NCI-H2171 (cell line): ENCODE measurements at places on chromosomes 7 and 10.

DNA sequence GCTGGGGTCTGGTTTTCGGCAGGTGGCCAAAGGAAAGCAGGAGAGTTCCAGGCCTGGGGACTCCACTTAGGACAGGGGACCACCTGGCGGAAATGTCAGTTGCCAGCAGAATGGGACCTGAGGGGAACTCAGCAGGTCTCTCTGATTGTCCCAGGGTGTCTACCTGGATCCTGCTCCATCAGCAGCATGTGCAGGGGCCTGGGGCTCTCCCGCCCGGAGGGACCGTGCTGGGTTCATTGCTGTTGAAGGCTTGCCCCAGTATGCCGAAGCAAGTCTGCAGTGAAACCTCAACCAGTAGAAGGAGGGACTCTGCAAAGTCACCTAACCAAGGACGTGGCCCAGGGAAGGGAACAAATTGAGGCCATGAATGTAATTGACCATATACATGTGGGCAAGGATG, 506.5 kb upstream of the MKI67 start:
- no peak for DNase-seq

DNA sequence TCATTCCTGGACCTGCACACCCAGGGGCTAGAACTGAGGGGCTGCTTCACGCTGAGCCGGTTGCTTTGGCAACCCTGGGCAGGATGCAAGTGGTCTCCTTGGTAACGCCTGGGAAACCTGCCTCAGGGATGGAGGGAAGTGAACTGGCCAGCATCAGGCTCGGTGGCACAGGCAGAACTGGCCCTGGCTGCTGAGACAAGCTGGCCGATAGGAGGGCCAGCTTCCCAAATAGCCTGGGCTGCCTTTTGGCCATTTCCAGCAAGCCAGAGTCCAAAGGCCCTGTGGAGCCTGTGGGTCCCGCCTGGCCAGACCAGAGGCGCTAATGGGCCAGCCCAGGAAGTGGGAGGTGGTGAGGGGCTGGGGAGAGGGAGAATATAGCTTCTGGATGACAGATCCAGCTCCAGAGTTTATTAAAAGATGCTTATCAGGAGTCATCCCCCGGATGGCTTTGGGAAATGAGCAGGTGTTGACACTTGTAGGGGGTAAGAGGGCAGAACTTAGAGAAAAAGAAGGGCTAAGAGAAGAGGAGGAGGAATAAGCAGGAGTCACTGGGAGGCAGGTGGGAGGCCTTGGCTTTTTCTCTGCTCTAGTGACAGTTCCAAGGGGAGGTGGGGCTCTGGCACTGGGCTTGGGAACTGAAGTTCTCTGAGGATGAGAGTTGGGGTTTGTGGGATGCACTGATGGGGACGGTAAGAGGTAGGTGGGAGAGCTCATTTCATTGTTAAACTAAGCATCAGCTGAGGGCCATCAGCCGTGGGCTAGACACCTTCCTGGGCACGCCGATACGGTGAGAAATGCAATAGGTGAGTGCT, 9.6 kb downstream of the NEURL1 start:
- DNase-seq = no peak

DNA sequence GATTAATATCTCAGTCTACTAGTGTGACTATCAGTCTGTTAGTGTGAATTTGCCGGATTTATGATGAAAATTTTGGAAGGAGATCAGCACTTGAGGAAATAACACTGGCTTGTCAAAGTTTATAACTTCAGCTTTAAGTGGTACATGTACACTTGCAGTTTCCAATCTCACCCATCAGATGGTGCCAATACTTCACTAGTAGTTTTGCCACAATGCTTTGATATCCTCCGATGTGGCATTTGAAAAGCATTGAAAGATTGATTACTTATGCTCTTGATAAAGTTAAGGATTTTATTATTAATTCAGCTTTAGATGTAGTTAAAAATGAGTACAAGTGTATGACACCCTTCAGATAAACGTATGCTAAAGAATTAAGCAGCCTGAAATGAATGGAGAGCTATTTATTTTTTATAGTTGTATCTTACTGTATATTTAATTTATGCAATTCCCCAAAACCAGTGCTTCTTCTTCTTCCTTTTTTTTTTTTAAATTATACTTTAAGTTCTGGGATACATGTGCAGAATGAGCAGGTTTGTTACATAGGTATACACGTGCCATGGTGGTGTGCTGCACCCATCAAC, 98.2 kb downstream of the ANLN start:
- peak; percentile 66 for DNase-seq

DNA sequence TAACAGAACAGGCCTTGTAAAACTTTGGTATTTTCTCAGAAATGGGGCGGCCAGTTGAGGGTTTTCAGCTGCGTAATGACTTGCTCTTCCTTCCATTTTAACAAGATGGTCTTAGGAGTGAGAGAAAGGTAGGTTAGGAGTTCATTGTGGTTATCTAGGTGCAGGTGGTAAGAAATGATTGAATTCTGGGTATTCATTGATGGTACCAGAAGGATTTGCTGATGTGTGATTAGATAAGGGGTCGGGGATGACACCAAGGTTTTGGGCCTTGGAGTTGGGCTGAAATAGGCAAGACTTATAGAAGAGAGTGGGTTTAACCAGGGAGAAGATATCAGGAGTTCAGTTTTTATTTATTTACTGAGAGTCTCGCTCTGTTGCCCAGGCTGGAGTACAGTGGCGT, 2.6 kb downstream of the MDH2 start:
- DNase-seq = no peak

DNA sequence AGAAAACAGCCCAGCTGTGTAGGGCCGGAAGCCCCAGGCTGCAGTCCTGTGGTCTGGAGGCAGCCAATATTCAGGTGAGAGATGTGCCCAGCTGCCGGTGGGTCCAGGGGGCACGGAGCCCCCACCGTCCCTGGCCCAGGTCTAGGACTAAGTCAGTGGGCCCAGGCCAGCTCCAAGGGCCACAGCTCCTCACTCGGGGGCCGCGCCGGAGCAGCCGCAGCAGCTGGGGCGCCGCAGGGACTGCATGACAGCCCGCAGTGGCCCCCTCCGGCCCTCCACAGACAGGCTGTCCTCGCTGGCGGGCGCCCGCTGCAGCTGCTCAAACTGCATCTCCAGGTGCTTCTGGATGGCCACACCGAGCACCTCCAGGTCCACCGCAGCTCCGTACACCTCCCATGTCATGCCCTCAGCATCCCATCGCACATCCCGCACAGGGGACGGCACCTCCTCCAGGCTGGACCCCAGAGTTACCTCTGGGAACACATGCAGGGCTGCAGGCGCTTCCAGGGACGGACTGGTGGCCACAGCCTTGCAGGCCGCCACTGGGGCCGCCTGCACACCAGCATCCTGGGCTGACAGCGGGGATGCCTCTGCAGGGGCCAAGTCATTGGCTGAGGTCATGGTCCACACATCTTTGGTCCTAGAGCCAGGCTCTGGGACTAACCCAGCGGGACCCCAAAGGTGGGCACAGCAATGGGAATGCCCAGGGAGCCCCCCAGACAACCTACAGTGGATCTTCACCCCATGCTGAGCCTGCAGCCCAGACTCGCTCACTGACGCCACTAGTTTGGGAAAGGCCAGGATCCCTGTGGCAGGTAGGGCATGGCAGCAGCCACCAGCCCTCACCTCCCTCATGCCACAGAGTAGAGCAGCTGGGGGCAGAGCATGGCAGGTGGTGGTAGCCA, 7.0 kb downstream of the GPRIN2 start:
- no peak for DNase-seq

DNA sequence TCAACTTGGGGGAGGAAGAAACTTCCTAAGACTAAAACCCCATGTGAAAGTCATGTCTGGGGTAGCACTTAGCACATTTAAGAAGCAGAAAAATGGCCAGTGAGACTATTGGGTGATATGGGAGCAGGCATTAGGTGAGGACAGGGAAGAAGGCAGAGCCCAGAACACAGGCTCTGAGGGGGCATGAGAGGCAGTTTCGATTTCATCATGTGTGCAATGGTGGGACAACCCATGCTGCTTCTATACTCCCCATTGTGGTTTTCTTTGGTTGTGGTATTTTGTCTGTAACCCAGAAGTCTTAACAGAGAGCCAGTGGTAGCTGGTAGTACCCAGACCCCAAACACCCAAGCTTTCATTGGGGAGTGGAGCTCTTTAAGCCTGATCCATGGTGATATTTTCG, 752.0 kb downstream of the GRID1 start:
- no peak for DNase-seq

DNA sequence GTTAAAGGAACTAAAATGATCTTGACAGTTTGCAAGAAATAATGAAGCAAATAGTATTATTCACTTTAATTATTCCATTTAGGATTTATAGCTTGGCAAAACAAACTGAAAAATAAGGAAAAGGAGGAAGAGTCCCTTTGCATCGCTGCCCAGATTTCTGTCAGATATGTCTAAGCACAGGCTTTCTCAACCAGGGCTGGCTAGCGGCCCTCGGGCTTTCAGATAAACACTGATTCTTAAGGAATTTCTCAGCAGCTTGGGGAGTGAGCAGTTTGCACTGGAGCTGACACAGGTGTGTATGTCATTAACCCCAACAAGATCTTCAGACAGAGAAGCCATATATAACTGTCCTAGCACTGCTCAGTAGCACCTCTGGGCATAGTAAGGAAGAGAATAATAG, 47.9 kb upstream of the SEMA3D start:
- DNase-seq = no peak

DNA sequence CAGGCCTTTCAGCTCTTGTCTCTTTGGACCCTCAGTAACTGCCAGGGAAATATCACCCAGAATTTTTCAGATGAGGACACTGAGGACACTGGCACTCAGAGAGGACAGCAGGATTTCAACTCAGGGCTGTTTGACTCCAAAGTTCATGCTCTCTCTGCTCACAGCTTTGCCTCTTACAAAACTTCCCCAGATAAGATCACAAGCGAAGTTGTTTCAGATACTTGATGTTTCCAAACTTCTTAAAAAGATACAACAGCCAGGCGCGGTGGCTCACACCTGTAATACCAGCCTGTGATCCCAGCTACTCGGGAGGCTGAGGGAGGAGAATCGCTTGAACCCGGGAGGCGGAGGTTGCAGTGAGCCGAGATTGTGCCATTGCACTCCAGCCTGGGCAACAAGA, 32.4 kb upstream of the ZRANB1 start:
- no peak for DNase-seq

GRCh38 chr10:77159538-77160110, 478.0 kb downstream of the KCNMA1 start:
- no peak for DNase-seq

- DNase-seq = peak; percentile 65
These were observed 16.8 kb downstream of the TRIM8 start for GRCh38 chr10:102660888-102661657.

GRCh38 chr7:23369695-23370404, 70.7 kb downstream of the MALSU1 start:
- DNase-seq = no peak

GRCh38 chr7:8205537-8205936, 56.4 kb downstream of the ICA1 start:
- DNase-seq = no peak

DNA sequence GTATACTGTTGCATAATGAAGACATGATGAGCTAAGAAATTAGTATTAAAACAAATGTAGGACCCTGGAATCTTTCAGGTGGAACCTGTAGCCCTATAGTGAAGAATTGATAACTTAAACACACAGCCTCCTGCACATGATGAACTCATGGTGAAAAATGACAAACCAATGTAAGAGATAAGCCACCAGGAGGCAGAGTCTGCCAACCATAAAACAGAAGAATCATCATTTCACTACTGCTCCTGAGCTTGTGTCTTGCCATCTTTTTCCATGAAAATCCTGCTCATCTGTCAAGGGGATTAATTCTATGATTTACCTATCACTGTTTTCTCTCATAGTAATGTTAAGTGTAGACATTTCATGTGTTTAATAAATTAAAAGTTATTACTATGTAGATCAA, 363.9 kb downstream of the MALRD1 start:
- no peak for DNase-seq

- no peak for DNase-seq
These were observed 241.2 kb downstream of the DNAJB9 start for GRCh38 chr7:108810756-108811385.

DNA sequence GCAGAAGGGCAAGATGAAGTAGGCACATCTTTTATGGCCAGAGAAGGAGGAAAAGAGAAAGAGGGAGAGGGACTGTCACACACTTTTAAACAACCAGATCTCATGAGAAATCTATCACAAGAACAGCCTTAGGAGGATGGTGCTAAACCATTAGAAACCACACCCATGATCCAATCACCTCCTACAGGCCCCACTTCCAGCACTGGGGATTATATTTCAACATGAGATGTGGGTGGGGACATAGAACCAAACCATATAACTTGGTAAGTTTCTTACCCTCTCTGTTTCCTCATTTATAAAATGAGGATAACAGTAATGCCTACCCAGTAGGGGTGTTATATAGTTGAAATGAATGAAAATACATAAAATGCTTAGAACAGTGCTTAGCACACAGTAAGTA, 66.0 kb downstream of the CHCHD3 start:
- DNase-seq = no peak
